ENCODE measurements at places on chromosomes 13 and 19. TPM values are rescaled to one million over a fixed set of nuclear protein-coding genes. Genes with fewer than 3 reads are reported as not detected.

GRCh38 chr19:45153339-45154063, 7.3 kb downstream of the NKPD1 start:
- DNase-seq = no peak

The SPRY2 gene
- total RNA-seq = 3.3 TPM

DNA sequence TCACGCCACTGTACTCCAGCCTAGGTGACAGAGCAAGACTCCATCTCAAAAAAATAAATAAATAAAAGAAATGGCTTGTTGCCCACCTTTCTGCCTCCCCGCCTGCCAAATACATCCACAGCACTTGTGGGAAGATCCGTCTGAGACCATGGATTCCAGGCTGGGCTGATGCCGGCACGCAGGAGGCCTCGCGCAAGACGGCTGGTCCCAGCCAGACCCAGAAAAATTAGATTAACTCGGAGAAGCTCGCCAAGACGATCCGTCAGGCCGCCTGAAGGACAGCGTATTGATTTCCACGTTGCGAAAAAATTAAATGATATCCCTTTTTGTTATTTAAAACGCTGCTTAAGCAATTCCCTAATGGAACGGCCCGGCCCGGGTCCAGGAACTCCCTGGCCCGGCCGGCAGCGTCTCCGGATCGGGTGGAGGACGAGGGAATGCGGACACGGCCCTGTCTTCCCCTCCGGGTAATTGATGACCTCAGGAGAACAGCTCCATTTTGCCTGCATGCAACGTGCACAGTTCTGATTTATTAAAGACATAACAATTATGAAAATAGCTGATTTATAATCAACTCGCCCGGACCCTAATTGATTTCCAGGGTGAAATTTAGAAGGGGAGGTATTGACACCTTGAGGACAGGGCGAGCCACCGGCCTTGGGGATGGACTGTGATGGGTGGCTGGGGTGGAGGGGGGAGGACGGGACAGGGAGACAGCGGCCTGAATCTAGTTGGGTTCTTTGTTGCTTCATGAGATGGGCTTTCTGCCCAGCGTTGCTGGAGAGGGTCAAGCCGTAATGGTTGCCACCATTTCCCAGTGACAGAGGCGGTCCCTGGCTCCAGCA, 52.1 kb downstream of the ZNRF4 start:
- DNase-seq = no peak

DNA sequence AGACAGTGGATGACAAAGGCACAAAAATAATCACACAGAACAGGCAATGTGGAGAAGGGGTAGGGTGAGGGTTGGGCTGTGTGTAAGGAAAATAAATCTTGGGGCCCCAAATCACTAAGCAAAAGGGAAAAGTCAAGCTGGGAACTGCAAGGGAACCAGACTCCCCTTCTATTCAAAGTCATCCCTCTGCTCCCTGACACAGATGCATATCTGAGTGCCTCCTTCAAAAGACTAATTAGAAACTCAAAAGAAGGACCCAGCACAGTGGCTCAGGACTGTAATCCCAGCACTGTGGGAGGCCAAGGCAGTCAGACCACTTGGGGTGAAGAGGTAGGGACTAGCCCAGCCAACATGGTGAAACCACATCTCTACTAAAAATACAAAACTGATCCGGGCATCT, 18.3 kb downstream of the ZNF611 start:
- DNase-seq = no peak

DNA sequence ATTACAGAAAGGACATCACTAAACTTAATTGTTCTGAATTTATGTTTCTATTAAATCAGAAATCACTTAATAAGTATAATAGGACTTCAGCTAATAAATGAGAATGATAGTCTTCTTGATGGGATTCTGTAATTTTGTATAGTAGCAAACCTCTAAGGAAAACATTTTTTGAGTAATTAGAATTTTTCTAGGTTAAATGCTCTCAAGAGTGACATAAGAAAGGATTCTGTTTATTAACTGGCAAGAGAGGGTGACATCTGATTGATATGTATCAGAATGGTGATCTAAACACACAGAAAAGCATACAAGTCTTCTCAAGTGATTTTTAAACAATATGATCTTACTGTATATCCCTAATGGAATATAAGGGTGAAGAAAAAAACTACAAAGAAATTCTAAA, 1597.7 kb upstream of the PRR20A start:
- no peak for DNase-seq

The FSD1 gene
- total RNA-seq = 61.1 TPM

GRCh38 chr13:79455331-79455730, 25.6 kb upstream of the NDFIP2 start:
- DNase-seq = peak; percentile 16

DNA sequence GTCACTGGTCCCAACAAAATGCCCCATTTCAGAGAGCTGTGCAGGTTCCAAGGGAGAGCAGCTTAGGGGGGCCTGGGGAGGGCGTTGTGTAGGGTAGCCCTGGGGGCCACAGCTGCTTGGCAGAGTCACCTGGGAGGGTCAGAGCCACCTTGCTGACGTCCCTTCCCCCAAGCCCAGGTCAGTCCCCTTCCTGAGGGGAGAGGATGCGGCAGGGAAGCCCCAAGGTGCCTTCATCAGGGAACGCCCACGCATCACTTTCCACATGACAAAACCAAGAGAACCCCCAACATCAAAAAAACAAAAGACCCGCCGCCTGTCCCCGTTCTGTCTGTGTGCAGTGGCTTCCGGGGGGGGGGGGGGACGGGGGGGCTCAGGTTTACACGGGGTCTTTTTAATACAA, 5.3 kb upstream of the UQCR11 start:
- no peak for DNase-seq

Data from A172 (cell line).